Melanocyte of skin (primary cell): ENCODE measurements at places on chromosomes 2 and 18. TPM values are rescaled to one million over a fixed set of nuclear protein-coding genes. Genes with fewer than 3 reads are reported as not detected.

GALNT3 gene
- total RNA-seq: 44.0 and 45.2 TPM in 2 replicates

AMER3 gene
- not detected in 2 replicates for total RNA-seq

MYO5B gene
- total RNA-seq: under 0.01 and 0.15 TPM in 2 replicates

REG3G gene
- not detected in 2 replicates for total RNA-seq

CDK5R2 gene
- not detected in 2 replicates for total RNA-seq

CD207 gene
- total RNA-seq: 0.34 and 0.36 TPM in 2 replicates

PROC gene
- not detected in 2 replicates for total RNA-seq

PRKAG3 gene
- not detected in 2 replicates for total RNA-seq

C2orf72 gene
- 0.46 and 0.67 TPM in 2 replicates for total RNA-seq

NTSR2 gene
- total RNA-seq: not detected in 2 replicates

DCDC2C gene
- total RNA-seq: not detected in 2 replicates

VWC2L gene
- total RNA-seq: not detected in 2 replicates

NEDD4L gene
- 263 and 282 TPM in 2 replicates for total RNA-seq

ATP8B1 gene
- 1.4 and 2.9 TPM in 2 replicates for total RNA-seq

PHLPP1 gene
- total RNA-seq: 54.2 and 55.4 TPM in 2 replicates

MARCHF4 gene
- total RNA-seq: not detected in 2 replicates

EHBP1 gene
- total RNA-seq: 62.6 and 93.3 TPM in 2 replicates

ZSCAN30 gene
- 9.3 and 11.0 TPM in 2 replicates for total RNA-seq

ARHGAP15 gene
- total RNA-seq: 1.1 and 1.4 TPM in 2 replicates

CNTNAP5 gene
- under 0.01 TPM in 1 of 2 replicates, not detected in the other for total RNA-seq

RTP5 gene
- total RNA-seq: not detected in 2 replicates

SLC14A1 gene
- not detected in 2 replicates for total RNA-seq

MATN3 gene
- 1.0 and 1.1 TPM in 2 replicates for total RNA-seq

C2orf42 gene
- total RNA-seq: 18.0 and 25.3 TPM in 2 replicates

CD226 gene
- 1.0 and 2.2 TPM in 2 replicates for total RNA-seq

EMILIN2 gene
- total RNA-seq: 16.2 and 18.5 TPM in 2 replicates

ATP5MC3 gene
- total RNA-seq: 173 and 228 TPM in 2 replicates

KIF3C gene
- total RNA-seq: 19.6 and 22.1 TPM in 2 replicates

TXNDC2 gene
- not detected in 2 replicates for total RNA-seq

GYPC gene
- total RNA-seq: 238 and 301 TPM in 2 replicates

CELF4 gene
- not detected in 2 replicates for total RNA-seq
